ENCODE measurements at places on chromosomes 12 and 14.

DNA sequence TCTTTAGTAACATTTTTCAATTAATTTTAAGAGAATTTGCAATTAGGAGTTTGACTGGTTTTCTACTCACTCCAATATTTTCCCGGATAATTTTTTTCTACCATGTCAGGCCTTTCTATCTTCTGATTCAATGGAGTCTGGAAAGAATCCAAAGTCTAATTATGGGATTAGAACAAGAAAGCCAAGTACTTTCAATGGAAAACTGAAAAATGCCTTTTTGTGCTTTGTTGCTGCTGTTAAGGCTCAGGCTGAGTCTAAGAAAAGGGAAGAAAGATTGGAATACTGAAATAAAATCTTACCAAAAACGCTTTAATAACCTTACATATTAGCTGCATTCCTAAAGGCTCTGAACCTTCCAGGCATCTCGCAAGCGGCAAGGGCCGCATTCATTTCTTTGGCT, 24.4 kb upstream of the DHRS4 start:
- DNase-seq, result no peak

DNA sequence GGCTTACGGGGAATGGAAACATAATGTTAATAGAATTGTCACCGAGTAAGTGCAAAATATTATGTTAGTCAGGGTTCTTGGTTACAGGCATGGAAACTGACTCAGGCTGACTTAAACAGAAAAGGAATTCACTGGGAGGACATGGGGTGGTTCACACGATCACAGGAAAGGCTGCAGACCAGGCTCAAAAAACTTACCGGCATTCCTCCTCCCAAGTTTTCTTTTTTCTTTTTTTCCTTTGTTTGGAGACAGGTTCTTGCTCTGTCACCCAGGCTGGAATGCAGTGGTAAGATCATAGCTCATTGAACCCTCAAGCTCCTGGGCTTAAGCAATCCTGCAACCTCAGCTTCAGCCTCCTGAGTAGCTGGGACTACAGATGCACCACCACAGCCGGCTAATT, 11.9 kb upstream of the UBE2N start:
- DNase-seq, result peak; percentile 75

DNA sequence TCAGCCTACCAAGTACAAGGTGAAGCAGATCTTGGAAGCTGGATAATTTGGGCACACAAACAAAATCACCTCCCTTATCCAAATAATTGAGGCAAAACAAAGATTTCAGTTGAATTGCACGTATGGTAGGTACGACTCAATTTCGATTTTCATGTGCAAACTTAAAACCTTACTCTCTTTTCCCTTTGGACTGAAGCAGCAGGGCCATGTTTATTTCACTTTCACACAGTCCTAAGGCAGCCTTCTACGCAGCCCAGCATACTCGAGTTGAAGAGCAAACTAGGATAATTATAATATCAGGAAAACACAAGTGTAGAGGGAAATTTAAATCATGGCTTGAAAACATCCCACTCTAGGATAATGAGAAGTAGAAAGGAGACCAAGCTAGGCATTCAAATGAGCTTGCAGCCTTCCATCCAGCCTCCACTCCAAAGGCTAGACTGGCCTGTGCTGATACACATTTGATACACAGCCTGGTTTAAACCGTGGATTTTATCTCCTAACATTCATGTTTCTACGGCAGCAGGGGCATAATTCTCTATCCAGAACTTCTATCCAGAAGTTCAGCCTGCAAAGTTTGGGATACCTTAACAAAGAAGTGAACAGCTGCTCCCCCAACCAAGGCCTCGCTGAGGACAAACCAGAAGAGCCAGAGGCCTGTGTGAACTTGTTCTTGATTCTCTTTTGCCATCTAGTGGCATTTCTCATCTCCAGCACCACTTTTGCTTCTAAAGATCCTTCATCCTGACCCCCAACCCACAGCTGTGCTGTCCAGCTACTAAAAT, 2.4 kb upstream of the RNASE7 start:
- peak; percentile 61 for DNase-seq

DNA sequence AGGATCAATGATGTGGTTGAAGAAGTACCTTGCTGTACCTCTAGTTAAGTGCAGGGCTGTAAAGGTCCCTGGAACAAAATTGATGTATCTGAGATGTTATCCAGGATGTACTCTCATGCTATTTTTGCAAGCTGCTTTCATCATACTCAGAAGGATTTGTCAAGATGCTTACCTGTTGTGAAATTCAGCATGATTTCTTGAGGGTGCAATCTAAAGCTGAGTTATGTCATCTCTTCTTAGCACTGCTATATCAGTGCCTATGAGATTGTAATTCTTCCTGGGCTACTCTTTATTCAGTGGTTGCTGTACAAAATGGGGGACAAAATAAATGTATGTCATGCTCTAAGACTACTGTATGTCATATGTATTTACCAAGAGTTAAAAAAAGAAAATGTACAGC, 340.7 kb upstream of the LMO3 start:
- no peak for DNase-seq

- no peak for DNase-seq
Measured at GRCh38 chr12:108989376-108989775, 31.5 kb downstream of the SVOP start.

Data from ELR (cell line).